ENCODE measurements at places on chromosomes 5 and 9.

DNA sequence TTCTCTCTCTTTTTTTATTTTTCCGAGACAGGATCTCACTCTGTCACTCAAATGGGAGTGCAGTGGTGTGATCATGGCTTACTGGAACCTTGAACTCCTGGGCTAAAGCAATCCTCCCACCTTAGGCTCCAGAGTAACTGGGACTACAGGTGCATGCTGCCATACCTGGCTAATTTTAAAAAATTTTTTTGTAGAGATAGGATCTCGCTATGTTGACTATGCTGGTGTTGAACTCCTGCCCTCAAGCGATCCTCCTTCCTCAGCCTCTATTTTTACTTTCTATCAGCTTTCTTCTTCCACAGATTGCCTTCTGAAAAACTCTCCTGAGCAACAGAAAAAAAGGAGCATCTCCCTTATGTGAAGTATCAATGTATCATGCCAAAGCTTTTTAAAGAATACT lies 14.1 kb upstream of the ERBIN start:
- no peak for DNase-seq

- DNase-seq = no peak
Measured at GRCh38 chr9:137428311-137428630, 5.1 kb downstream of the NOXA1 start.

DNA sequence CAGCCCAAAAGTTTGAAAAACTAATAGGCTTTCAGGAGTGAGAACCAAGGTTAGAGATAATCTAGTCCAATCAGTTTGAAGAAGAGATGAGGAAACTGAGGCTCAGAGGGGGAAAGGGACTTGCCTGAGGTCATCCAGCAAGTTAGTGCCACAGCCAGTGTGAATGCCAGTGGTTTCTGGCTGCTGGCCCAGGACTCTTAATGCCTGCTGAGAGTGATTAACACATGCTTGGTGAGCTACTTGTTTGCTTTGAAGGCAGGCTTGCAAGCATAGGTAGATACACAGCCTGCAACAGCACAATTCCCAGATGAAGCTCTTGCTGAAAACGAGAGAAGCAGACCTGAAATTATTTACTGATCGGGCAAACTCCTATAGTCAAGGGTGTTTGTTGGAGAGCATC lies 591.6 kb upstream of the SGCD start:
- DNase-seq = peak; percentile 76

- no peak for DNase-seq
Measured at GRCh38 chr5:167608390-167609272, 682.8 kb upstream of the WWC1 start.

DNA sequence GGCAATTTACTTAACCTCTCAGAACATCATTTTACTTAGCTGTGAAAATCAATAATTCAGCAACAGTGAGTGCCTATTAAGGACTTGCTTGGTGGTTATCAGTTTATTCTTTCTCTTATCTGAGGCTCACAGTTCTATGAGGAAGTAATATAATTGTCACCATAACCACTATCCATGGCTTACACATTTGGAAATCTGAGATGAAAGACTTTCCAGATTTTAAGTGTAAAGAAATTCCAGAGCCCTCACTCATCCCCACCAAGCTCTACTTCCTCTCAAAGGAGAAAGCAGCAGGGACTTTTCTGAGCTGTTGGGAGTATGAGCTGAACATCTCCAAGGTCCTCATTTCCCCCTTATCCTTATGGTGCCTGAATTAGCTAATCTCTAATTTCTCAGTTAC lies 321.5 kb downstream of the FBXL7 start:
- no peak for DNase-seq

GRCh38 chr9:91680106-91680505 lies 256.5 kb upstream of the NFIL3 start:
- no peak for DNase-seq

DNA sequence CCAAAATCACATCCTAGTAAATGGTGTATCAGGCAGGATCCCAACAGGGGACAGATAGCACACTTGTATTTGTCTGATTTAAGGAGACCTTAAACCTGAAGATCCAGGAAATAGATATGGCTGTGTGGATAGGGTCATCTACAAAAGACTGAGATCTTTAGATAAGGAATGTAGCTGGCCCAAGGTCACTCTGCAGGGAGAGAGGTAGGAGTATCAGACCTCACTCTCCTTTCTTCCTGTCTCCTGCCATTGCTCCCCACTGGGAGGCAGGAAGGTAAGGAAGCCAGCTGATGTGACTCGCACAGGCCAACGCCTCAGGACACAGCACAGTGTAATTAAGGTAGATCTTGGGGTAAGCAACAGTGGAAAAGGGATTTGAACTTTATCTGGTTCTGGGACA lies 85.8 kb downstream of the PLPPR1 start:
- no peak for DNase-seq

- no peak for DNase-seq
Measured at GRCh38 chr5:1754531-1755220, 45.0 kb downstream of the MRPL36 start.

GRCh38 chr5:25858019-25858418 lies 1180.4 kb downstream of the CDH9 start:
- no peak for DNase-seq

DNA sequence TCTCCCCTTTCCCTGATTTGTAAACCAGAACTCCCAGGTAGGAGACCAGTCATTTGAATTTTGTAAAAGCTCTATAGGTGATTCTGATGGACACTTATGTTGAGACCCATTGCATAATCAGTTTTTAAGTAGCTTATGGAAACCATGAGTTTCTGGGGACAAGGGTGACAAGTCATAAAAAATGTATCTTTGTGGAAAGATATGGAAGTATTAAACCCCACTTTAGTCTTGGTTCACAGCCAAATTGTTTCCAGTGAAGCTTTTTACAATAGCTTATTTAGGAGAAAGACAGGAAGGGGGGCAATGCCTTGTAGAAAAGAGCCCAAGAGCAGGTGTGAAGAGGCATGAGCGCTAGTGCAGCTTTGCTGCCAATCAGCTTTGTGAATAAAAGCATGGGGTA lies 453 bp upstream of the CCL28 start:
- DNase-seq = peak; percentile 37

GRCh38 chr5:167764641-167765289 lies 526.7 kb upstream of the WWC1 start:
- DNase-seq = no peak

- no peak for DNase-seq
Measured at GRCh38 chr5:80973027-80973426, 12.9 kb downstream of the RASGRF2 start.

DNA sequence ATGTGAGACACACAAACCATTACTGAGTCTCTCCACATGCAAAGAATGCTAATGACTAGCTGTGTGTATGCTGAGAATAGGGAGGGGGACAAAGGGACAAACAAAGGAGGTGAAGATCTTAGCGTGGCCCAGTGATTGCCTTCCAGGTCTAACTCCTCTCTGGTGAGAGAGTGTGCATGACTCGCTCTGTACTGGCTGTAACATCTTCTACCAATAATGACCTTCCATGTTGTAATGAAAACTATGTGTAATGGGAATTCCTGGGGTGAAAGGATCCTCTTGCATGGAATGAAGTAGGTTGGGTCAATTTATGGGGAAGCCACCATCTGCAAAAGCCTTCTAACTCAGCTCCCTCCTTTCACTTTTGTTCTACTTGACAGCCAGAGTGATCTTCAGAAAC lies 24.4 kb upstream of the GPR151 start:
- no peak for DNase-seq

DNA sequence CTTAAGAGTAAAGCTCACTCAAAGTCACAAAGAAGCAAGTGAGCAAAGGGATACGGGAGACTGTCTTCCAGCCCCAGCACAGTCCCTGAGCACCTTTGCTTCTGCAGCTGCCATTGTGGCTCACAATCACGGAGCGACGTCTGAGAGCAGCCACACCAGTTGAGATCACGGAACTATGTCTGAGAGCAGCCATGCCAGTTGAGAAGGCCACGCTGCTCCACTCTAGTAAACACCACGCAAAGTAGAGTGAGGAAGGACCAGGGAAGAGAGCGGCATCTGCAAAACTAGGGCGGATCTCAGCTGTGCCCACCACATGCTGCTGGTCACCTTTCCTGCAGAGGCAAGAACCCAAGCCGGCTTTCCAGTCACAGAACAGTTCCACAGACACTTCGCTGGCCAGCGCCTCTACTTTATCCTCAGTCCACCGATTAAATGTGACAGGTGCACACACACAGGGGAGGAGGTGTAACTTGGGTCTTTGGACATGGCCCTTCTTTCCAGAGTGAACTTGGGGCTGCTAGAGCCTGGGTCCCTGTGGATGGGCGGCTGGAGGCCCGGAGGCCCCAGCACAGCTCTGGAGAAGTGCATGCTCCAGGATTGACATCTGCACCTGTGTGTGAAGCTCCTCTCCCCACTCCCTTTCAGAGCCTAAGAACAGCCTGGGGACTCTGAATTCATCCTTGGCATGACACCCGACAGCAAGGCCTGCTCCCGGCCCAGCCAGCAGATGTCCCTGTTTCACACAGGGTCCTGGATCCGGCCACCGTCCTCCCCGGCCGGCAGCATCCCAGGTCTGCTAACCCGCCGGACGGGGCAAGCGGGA lies 324.9 kb upstream of the IRX4 start:
- no peak for DNase-seq

GRCh38 chr5:143515829-143516228 lies 112.3 kb upstream of the NR3C1 start:
- no peak for DNase-seq

GRCh38 chr9:71048280-71048679 lies 73.1 kb downstream of the TRPM3 start:
- DNase-seq = no peak

DNA sequence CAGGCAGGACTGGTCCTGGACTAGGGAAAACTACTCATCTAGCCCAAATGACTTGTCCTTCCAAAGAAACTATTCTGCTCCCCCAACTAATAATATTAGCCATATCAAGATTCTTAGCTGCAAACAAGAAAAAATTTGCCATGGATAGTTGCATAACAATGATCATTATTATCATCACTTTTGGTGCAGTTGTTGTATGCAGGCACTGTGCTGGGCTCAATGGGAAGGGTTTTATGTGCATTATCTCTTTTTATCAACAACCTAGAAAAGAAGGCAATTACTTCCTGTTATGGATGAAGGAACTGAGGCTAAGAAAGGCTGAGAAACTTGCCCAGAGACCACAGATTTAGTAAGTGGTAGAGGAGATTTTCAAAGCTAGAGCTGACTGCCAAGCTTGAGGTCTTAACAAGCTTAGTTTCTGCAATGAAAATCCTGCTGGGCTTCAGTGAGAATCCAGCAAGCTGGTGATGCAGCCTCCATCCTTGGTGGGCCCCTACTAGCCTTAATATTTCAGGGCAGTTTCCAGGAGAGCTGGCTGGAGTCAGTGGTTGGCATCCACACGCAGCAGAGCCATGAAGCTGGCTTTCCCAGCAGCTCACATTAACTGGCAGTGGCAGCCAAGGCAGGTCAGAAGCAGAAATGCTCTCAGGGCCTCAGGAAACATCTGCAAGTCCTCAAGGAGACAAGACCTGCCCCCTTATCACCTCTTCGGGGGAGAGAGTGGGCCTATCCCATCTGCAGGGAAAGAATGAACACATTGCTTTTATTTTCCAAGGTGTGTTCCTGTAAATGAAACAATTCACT lies 20.5 kb upstream of the MEGF9 start:
- DNase-seq = no peak

DNA sequence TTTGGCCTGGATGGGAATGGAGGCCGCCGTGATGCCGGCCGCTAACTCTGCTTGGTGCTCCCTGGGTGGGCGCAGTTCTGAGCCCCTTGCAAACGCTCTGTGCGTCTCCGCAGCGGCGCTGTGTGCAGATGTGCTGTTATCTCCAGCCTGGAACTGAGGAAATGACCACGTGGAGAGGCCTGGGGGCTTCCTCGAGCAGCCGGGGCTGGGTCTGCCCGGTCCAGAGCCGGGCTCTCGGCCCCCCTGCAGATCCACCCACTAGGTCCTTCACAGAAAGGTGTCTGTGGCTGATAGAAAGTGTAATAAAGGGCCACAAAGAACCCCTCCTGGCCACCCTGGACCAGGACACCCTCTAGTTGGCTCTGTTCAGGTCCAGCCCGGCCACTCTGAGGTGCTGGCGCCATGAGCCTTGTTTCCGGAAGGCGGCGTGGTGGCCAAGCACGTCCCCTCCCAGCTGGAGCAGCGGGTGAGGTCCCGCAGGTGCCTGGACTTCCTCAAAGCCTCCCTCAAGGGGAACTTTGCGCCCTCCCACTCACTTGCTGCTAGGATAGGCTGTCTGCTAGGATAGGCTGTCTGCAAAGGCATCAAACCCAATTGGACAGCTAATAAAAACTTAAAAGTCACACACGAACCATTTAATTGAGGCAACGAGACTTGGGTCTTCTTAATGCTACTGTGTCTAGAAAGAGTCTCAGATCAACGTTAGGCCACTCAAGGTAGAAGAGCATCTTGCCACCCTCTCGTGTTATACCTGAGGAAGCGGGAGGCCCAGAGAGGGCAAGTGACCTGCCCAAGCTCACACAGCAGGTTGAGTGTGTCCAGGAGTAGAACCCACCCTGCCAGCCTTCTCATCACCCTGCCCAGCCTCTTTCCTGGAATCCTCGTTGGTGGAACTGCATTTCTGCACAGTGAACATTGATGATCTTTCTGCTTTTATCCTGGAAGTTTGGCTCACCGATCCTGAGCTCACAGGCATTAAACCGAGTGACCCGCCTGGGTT lies 109.3 kb upstream of the FCN2 start:
- DNase-seq = no peak

GRCh38 chr9:123960965-123961364 lies 31.0 kb upstream of the DENND1A start:
- no peak for DNase-seq

DNA sequence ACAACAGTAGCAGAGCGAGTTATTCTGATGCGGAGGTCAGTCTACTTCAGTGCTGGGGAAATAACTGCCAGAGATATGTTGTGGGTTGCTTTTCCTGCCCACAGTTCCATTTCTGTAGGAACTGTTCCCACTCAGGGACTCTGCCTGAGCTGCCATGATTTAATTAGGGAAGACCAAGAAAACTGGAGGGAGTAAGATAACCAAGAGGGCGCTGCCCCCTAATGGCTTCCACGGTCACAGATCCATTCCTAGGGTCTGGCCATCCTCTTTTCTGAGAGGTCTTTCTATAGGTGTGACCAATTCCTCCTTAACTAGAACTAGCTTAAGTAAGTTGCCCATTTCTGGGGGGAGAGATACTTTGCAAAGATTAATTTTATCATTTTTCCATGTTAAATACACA lies 125.9 kb downstream of the APBA1 start:
- DNase-seq = peak; percentile 27

GRCh38 chr5:172165465-172165864 lies 22.6 kb downstream of the STK10 start:
- no peak for DNase-seq

- DNase-seq = no peak
Measured at GRCh38 chr9:37801287-37801850, 772 bp downstream of the DCAF10 start.

GRCh38 chr9:92749071-92749933 lies 15.3 kb downstream of the BICD2 start:
- DNase-seq = no peak

Measured in NCI-H2029 treated with DMSO at 0.1 percent for 48 hours (cell line).